NCI-H2171 (cell line): ENCODE measurements at places on chromosomes 6 and 20.

GRCh38 chr6:11198663-11199603 lies 33.5 kb downstream of the NEDD9 start:
- DNase-seq = no peak

DNA sequence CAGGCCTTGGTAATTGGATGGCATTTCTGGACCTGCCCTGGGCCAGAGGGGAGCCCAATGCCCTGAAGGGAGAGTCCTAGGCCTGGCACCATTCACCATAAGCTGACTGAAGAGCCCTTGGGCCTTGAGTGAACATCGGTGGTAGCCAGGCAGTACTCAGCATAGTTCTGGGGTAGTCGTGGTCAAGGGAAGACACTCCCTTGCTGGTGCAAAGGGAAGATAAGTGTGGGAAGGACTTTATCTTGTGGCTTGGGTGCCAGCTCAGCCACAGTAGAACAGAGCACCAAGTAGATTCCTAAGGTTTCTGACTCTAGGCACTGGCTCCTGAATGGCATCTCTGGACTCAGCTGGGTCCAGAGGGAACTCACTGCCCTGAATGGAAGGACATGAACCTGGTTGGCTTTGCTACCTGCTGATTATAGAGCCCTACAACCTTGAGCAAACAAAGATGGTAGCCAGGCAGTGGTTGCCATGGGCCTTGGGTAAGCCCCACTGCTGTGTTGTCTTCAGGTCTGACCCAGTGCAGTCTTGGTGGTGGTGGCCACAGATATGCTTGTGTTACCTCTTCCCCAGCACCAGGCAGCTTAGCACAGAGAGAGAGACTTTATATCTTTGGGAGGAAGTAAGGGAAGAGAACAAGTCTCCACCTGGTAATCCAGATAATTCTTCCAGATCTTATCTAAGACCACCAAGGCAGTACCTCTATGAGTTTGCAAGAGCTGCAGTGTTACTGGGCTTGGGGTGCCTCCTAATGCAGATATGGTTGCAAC lies 83.5 kb downstream of the PRDM13 start:
- DNase-seq = no peak

DNA sequence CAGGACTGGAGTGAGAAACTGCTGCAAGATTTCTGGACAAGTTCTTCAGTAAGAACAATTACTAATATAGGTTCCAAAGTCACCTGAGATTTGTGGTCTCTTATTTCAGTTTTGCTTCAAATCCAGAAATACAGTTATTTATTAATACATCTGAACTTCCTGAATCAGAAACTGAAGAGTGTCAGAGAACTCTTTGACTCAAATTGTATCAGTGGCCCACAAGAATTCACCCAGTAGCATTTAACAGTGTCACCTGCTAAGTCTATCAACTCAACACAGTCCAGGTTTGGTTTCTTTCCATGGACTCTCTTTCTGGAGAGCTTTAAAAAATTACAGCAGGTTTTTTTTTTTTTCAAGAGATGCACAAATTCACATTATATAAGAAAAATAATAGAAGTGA lies 18.8 kb upstream of the NHSL1 start:
- DNase-seq = no peak

GRCh38 chr6:34178357-34179105 lies 32.6 kb upstream of the GRM4 start:
- DNase-seq = no peak

- no peak for DNase-seq
These were observed 886 bp downstream of the ROMO1 start for GRCh38 chr20:35699957-35700624.

DNA sequence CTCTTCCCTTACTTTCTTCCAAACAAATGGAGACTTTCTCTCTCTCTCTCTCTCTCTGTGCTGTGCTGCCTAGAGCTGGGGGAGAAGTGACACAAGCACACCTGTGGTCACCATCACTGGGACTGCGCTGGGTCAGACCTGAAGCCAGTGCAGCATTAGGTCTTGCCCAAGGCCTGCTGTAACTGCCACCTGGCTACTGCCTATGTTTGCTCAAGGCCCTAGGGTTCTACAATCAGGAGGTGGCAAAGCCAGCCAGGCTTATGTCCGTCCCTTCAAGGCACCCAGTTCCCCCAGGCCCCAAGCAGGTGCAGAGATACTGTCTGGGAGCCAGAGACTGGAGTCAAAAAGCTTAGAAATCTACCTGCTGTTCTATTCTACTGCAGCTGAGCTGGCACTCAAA lies 49.4 kb upstream of the TOP1 start:
- no peak for DNase-seq

GRCh38 chr20:22579711-22580697 lies 4.4 kb downstream of the FOXA2 start:
- DNase-seq = no peak

DNA sequence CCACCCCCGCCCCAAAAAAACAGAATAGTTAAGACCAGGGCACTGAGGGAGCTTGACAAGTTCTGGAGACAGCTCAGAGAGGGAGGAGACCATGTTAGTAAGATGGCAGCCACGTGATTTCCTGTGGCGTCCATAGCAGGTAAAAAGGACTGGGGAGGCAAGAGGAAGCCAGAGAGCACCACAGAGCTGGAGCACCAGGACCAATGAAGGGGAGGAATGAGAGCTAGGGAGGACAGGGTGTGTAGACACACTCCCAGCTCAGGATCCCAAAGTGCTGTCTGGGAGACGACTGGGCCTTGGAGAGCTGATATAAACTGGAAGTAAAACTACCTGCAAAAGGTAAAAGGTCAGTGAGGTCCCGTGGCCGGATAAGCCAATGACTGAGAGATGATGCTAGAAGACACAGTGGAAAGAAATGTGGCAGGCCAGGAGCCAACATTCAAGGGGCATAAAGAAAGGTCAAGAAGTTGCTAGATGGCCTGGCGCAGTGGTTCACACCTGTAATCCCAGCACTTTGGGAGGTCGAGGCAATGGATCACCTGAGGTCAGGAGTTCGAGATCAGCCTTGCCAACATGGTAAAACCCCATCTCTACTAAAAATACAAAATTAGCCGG lies 39.0 kb downstream of the SLC23A2 start:
- no peak for DNase-seq

DNA sequence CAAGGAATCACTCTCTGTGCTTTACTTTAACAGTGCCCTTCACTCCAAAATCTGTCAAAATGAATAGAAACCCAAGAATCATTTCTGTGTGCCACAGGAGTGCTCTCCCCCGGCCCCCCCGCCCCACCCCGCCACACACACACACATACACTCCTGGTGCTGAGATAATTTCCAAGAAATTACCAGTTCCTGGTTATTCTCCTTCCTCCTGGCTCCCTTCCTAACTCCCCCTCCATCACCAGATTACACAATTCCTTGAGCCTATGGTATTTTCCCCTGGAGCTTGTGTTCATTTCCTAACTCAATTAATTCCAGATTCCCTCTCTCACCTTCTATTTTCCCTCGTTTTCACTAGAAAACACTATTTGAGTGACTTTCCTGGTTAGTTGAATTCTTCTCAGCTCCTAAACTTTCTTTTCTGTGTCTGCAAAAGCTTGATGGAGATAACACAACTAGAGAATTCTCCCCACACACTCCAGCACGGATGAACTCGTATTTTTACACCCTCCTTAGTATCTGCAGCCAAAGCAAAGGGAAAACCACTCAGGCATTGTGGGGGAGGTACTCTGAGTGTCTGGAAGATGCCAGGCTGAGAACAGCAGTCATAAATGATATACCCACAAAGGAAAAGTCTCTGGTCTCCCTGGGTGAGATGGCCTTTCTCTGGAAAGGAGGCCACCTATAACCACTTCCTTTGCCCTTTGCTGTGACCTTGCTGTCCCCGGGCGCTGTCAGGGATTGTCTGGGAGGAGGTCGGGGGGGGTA lies 1.9 kb upstream of the SLC24A3 start:
- no peak for DNase-seq

- DNase-seq = no peak
These were observed 108.6 kb upstream of the CITED2 start for GRCh38 chr6:139483079-139483478.

- DNase-seq = peak; percentile 58
These were observed 210.7 kb downstream of the BCAS1 start for GRCh38 chr20:53859684-53860083.

DNA sequence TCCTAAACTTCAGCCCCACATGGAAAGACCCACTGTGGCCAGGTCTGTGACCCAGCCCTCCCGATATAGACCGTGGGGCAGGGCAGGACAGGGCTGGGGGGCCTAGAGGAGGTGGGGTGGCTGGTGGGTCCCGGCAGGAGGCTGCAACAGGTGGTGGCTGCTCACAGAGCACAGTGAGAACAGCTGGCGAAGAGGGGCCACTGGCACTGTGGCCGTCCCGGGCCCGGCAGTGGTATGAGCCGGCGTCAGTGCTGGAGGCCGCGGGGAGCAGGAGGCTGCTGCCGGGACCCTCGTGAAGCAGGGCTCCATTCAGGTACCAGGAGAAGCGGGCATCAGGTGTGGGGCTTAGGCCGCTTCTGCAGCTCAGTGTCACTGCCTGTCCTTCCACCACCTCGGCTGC lies 13.4 kb downstream of the SIGLEC1 start:
- DNase-seq = no peak

- DNase-seq = no peak
These were observed 9.6 kb upstream of the SLC2A10 start for GRCh38 chr20:46699651-46700359.

DNA sequence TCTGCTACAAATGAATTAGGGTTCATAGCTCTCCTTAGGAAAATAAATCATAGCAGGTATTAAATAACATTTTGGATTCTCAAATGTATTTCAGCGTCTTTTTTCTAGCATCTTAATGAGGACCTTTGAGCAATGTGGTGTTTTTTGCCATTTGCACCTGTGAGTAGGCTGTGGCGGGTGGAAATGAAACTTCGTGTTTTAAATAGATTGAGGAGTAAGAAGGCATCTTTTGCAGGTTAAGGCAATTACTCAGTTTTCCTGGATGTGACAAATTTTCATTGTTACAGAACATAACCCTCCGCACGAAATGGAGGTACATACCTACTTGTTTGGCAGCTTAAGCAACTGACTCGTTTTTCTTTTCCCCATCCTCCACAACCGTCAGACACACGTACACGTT lies 708.9 kb upstream of the NRSN1 start:
- no peak for DNase-seq

DNA sequence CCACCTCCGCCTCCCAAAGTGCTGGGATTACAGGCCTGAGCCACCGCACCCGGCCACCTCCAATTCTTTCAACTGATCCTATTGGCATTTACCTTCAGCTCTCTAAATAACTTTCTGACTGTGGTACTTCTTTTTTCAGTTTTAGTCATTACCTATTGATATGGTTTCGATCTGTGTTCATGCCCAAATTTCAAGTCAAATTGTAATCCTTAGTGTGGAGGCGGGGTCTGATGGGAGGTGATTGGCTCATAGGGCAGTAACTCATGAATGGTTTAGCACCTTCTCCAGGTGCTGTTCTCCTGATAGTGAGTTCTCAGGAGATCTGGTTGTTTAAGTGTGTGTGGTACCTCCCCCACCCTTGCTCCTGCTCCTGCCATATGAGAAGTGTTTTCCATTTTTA lies 140.9 kb downstream of the LPA start:
- DNase-seq = no peak

GRCh38 chr6:159819932-159820640 lies 20.0 kb downstream of the PNLDC1 start:
- no peak for DNase-seq

DNA sequence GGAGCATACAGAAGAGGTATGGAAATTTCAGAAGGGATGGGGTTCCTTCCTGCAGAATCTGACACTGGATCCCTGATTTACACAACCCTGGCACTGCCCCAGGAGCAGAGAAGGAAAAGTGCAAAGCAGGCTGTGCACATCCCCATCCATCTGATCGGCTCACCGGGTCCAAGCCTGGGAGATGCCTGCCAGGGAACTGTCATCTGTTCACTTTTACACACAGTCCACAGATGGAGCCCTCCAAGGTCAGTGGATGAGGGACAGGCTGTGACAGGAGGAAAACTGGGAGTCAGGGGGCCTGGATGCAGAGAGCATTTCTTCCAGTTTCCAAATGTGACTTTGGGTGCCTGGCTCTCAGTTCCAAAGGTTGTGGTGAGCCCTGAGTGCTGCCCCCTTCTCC lies 11.0 kb upstream of the SYNDIG1 start:
- DNase-seq = peak; percentile 11

DNA sequence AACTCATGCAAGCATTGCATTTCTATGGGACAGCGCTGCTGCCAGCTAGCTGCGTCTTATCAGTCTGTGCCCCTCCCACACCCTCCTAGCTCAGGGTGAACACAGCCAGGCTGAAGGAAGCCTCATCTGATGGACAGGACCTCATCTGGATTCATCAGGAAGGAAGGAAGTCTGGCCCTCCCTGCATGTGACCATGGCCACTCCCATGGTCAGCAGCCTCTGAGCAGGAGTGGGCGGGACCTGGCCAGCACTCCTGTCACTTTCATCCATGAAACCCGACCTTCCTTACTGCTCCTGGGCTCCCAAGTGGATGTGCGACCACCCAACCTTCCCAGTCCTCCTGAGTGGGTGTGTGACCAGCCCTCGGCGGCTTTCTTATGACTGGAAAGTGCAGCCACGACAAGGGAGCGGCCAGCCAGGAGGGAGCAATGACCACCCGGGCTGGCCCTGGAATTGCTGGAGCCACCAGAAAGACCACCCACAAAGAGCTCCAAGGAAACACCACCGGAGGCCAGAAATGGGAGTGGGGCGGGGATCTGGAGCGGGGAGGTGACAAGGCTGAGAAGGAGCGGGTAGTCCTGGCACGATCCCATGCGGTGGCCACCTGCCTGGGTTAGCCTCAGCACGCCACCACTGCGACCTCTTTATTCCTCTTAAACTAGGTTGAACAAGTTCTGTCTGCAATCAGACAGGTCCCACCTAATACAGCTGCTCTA lies 241.2 kb downstream of the TTLL2 start:
- no peak for DNase-seq

DNA sequence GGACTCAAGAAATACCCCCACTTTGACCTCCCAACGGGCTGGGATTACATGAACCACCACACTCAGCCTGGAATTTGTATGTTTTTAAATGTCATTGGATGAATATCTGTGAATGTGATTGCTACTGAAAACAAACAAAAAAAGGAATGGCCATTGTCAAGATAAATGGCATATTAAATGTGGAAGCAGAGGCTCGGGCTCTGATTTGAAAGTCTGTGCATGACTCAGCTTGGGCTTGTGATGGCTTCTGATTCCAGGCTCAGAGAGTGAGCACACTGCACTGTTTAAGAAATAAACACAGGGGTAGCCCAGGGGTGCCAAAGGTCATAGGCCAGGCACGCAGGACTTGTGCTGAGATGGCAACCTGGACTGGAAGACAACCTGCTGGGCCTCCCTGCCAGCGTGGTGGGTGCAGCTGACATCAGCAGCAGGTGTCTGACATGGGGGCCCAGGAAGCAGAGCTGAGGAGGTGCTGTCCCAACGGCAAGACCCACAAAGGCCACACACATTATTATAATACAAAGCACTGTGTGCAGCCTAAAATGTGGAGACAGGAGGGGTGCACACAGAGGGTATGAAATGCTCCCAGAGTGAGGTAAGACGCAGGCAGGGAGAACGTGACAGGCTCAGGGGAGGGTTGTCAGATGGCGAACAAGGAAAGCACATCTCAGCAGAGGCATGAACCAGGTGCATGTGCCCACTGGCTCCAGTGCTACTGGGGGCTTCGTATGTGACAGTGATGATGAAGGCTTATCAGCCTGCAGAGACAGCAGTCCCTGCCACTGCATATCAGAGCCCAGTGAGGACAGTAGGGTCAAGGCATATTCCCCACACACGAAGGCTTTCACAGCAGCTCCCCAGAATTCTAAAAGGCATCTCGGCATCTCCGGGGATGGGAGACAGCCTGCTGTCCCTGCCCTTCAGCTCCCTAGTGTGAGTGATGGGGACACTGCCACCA lies 169.4 kb downstream of the SYNDIG1 start:
- no peak for DNase-seq
